Caco-2 (cell line): ENCODE measurements at places on chromosomes 4 and X.

DNA sequence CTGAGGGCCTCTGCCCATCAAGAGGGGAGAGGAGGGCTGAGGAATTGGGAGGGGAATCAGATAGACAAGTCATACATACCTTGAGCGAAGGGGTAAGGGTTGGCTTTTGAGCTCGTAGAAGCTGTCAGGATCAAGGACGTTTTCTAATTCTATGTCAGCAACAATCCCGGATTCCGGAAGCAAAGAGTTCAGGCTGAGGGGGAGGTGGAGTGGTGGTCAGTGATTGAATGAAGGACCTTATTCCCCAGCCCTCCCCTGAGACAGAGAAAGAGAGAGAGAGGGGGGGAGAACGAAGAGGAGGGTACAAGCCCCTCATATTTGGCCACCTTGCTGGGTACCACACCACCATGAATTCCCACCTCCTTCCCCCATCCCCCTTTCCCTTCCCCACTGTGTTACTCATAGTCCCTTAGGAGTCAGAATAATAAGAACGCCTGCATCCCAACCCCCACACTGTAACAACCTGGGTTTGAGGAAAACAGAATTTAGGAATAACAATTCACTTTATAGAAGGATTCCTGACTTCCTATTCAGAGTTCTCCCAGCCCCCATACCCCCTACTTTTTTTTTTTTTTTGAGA lies 2.7 kb downstream of the TFE3 start:
- peak overlapping the region; percentile 72 for H3K27ac ChIP-seq
- no peaks in the 10 kb centered on the region for H3K27me3 ChIP-seq
- no peak for DNase-seq
- H3K36me3 ChIP-seq: no peaks in the 10 kb centered on the region

DNA sequence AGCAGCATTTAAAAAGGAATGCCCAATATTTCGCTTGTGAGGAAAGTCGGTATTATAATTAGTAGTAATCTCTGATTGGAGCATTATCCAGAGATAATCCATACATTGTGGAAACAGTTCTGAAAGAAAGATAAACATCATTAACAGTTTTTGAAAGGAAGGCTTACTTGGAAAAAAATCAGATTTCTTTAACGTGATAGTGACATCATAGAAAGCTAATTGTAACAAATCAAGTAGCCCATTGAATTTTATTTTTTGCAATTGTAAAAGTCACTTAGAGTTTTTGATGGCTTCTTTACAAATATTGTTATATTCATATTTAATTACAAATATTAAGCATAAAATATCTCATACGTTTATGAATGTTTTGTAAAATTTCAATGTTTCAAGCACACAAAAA lies 11.6 kb upstream of the NR3C2 start:
- H3K27me3 ChIP-seq: no peaks in the 10 kb centered on the region; the same call in 1 of the 2 replicates
- no peak overlapping the region for H3K27ac ChIP-seq
- no peak overlapping the region for H3K4me3 ChIP-seq
- H3K36me3 ChIP-seq: no peaks in the 10 kb centered on the region

DNA sequence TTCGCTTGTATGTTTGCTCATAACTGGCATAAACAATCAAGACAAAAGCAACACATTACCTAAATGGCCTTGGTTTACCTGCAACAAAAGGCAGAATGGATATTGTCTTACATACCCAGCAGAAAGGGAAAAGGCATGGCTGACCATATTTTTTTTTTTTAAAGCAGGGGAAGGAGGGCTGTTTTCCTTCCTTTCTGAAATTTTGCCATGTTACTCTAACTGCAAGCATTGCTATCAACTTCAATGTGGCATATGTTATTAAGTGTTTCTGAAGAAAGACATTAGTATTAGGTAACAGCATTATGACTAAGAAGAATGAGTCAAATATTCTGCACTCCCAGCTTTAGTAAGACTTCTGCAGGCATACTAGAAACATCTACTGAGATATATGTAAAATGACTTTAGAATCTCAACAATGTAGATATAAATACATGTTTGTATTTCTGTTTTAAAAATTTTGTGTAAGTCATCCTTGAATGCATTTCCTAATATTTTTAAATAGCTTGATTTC lies 512.6 kb upstream of the FAM241A start:
- H3K4me1 ChIP-seq: no peaks in the 10 kb centered on the region
- H3K36me3 ChIP-seq: no peaks in the 10 kb centered on the region
- no peak overlapping the region for H3K4me3 ChIP-seq
- no peak overlapping the region for H3K27ac ChIP-seq
- H3K27me3 ChIP-seq: no peaks in the 10 kb centered on the region
- DNase-seq: no peak

DNA sequence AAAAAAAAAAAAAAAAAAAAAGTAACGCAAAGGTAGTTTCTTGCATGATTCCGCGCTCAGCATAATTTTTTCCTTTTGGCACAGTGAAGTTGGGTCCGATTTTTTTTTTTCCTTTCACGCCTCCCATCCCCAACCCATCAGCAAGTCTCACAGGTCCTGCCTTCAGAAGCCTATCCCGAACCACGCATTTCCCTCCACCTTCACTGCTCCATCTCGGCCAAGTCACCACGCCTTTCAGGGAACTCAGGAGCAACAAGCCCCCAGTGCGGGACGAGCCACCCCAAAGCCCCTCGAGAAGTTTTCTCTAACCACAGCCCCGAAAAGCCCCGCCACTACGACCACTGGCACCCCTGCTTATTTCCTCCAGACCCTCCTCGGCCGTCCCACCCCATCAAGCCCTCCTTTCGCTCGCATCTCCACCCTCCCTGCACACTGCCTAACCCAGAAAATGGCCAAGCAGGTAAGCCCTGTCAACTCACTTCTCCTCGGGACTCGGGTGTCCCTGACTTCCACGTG lies 1.0 kb downstream of the SLBP start:
- H3K27me3 ChIP-seq: no peaks in the 10 kb centered on the region
- H3K4me1 ChIP-seq: peaks cover 29% of the 10 kb centered on the region
- peak overlapping the region; percentile 94 for H3K27ac ChIP-seq
- DNase-seq: no peak
- peaks cover 3% of the 10 kb centered on the region for H3K36me3 ChIP-seq

- no peaks in the 10 kb centered on the region for H3K27me3 ChIP-seq
- DNase-seq: no peak
- no peak overlapping the region for H3K4me3 ChIP-seq
- no peaks in the 10 kb centered on the region for H3K4me1 ChIP-seq
These were observed 17.6 kb upstream of the GK start for GRCh38 chrX:30635630-30636029.

DNA sequence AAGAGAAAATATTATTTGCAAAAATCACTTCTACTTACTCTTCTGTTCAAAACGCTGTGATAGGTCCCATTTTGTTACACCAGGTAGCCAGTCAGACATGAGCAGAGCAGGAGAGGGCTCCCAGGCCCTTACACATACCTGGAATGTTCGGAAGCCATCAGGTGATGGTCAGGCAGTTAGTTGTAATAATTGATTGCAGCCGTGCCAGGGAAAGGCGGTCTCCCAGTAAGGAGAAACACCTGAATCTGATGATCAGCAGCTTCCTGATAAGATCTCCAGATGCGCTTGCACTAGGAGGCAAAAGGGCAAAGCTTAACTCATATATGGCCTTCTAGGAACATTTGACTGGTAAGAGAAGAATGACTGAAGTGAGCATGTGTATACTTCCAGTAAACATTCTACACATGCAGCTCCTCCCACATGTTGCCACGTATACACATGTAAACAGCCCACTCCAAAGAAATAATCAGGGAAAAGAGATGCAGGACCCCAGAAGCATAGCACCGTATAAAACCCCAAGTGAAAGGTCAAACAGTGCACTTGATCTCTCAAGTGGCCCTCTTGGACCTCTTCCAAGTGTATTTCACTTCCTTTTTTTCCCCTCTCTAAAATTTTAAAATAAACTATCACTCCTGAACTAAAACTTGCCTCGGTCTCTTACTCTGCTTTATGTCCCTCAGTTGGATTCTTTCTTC lies 1338.0 kb downstream of the FSTL5 start:
- H3K27me3 ChIP-seq: no peaks in the 10 kb centered on the region
- no peak overlapping the region for H3K4me3 ChIP-seq
- H3K36me3 ChIP-seq: no peaks in the 10 kb centered on the region
- DNase-seq: no peak
- H3K4me1 ChIP-seq: no peaks in the 10 kb centered on the region

DNA sequence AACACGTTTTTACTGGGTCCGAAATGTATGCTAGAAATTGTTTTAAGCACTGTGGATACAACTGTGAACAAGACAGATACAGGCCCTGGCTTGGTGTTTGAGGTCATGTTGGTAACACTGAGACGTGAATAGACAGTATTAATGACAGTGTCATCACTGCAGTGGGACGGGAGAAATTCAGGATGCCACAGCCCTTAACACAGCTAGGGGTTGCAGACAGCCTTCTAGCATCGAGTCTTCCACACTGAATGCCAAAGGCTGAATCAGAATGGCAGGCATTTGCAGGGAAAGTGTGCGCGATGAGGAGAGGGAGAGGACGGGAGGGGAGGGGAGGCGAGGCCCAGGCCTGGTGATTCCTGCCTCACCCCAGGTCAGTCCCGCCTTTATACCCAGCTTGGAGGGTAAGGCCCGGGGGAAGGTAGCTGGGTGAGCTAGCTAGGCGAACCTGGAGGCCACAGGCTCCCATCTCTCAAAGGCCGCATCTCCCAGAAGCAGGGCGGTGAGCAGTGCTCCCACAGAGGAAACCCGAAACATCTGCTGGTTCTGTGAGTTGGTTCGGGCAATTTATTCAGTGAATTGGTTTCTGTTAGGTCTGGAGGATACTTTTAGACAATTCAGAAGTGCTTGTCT lies 44.1 kb upstream of the CLDN24 start:
- no peak for DNase-seq
- no peak overlapping the region for H3K4me3 ChIP-seq
- no peak overlapping the region for H3K27ac ChIP-seq
- H3K36me3 ChIP-seq: no peaks in the 10 kb centered on the region
- peaks cover 6% of the 10 kb centered on the region; the same call in 1 of the 2 replicates for H3K4me1 ChIP-seq
- no peaks in the 10 kb centered on the region for H3K27me3 ChIP-seq

DNA sequence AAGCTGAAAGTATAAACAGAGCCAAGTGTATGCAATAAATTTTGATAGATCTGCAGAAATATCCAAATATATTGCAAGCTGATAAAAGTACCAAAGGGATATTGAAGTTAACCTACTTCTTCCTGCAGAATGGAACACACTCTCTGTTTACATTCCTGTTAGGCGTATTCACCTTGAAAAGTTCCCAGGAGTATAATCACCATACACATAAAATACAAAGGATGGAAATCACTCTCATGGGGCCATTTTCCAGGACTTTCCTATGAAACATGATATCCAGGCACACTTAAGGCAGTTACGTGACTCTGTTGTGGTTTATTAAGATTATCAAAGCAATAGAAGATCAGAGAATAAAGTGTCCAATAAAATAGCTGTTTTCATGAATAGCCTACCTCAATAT lies 1142.3 kb downstream of the NLGN4X start:
- no peaks in the 10 kb centered on the region for H3K27me3 ChIP-seq
- H3K4me3 ChIP-seq: no peak overlapping the region
- no peaks in the 10 kb centered on the region for H3K4me1 ChIP-seq

DNA sequence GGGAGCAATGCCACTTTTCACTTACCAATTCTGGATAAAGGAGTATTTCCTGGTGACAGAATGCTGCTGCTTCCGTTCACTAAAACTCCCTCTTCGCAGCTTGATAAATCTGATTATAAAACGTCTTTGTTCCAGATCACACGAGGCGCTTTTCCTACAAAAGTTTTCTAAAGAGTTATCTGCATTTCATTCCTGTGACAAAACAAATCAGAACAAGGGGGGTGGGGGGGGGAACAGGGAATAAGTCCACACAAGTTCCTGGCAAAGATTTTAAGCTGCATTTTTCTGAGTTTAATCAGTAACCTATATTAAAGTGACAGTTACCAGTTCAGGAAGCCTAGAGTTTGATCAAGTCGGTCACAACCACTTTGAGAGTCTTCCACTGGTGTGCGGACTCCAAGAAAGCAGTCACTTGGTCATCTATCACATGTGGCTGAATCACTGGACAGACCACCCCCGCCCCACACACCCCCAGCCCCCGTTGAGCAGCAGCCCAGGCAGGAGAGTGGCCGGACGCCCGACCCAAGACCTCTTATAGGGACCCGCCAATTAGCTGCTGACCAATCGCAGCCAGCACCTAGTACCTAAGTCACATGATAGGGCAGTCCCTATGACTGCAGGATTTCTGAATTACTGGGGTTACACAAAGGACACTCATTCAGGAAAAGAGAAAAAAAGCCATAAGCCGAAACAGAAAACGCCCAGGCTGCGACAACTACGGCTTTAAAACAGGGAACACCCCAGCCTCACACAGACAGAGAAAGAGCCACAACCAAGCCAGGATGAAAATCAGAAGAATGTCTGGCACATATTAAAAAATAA lies 569.3 kb upstream of the DIPK2B start:
- no peaks in the 10 kb centered on the region for H3K36me3 ChIP-seq
- peak; percentile 81 for DNase-seq
- peak overlapping the region; percentile 34 for H3K4me3 ChIP-seq

- no peaks in the 10 kb centered on the region for H3K36me3 ChIP-seq
- peaks cover 3% of the 10 kb centered on the region; the same call in 1 of the 2 replicates for H3K4me1 ChIP-seq
- DNase-seq: peak; percentile 40
- H3K27me3 ChIP-seq: no peaks in the 10 kb centered on the region
- peak overlapping the region; percentile 58 for H3K4me3 ChIP-seq
These were observed 554 bp downstream of the PCDH7 start for GRCh38 chr4:30720661-30721184.

DNA sequence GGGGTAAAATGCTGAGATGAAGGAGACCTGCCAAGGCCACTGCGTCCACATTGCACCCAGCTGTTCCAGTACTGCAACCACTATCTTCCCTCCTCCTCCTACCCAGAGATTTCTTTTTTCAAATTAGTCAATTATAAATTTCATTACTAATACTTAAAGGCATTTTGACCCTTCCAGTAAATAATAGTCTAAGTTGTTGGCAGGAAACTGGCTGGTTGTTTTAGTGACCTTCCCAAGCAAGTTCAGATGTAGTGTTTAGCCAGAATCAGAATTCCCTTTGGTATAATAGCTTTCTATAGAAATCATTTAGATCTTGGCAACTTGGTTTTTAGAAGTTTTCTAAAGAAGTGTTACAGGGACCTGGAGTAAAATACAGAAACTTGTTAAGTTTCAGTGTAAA lies 66.0 kb downstream of the AASDH start:
- H3K27me3 ChIP-seq: no peaks in the 10 kb centered on the region
- no peaks in the 10 kb centered on the region for H3K36me3 ChIP-seq
- DNase-seq: no peak
- 0 out of 2 replicates have a peak, but pooled peaks cover 8% of the 10 kb centered on the region for H3K4me1 ChIP-seq
- no peak overlapping the region for H3K27ac ChIP-seq

GRCh38 chr4:8108261-8108660 lies 50.4 kb downstream of the ABLIM2 start:
- H3K4me1 ChIP-seq: peaks cover 3% of the 10 kb centered on the region
- H3K36me3 ChIP-seq: no peaks in the 10 kb centered on the region
- no peaks in the 10 kb centered on the region for H3K27me3 ChIP-seq
- no peak overlapping the region for H3K4me3 ChIP-seq
- no peak for DNase-seq
- H3K27ac ChIP-seq: no peak overlapping the region

GRCh38 chr4:26126143-26126718 lies 194.6 kb upstream of the RBPJ start:
- no peak for DNase-seq
- H3K27me3 ChIP-seq: no peaks in the 10 kb centered on the region
- no peaks in the 10 kb centered on the region; the same call in 1 of the 2 replicates for H3K4me1 ChIP-seq

GRCh38 chr4:137025484-137026059 lies 506.7 kb downstream of the PCDH18 start:
- no peak overlapping the region for H3K27ac ChIP-seq
- DNase-seq: no peak
- no peaks in the 10 kb centered on the region for H3K27me3 ChIP-seq
- no peaks in the 10 kb centered on the region for H3K36me3 ChIP-seq
- H3K4me1 ChIP-seq: no peaks in the 10 kb centered on the region

- no peaks in the 10 kb centered on the region for H3K4me1 ChIP-seq
- H3K4me3 ChIP-seq: no peak overlapping the region
These were observed 108.8 kb upstream of the IGSF1 start for GRCh38 chrX:131397891-131398290.

GRCh38 chrX:67893931-67894330 lies 350.1 kb downstream of the AR start:
- no peak for DNase-seq
- H3K4me1 ChIP-seq: no peaks in the 10 kb centered on the region
- no peak overlapping the region for H3K27ac ChIP-seq
- H3K36me3 ChIP-seq: no peaks in the 10 kb centered on the region
